ENCODE measurements at places on chromosomes 2 and 18.

GRCh38 chr18:57527556-57528229, 58.8 kb downstream of the FECH start:
- no peak for DNase-seq

GRCh38 chr2:10414591-10414990, 33.5 kb downstream of the ODC1 start:
- no peak for DNase-seq

- DNase-seq = no peak
These were observed 124.3 kb upstream of the SLC39A10 start for GRCh38 chr2:195532628-195533271.

- DNase-seq = no peak
These were observed 50.4 kb upstream of the CTIF start for GRCh38 chr18:48488388-48488850.

DNA sequence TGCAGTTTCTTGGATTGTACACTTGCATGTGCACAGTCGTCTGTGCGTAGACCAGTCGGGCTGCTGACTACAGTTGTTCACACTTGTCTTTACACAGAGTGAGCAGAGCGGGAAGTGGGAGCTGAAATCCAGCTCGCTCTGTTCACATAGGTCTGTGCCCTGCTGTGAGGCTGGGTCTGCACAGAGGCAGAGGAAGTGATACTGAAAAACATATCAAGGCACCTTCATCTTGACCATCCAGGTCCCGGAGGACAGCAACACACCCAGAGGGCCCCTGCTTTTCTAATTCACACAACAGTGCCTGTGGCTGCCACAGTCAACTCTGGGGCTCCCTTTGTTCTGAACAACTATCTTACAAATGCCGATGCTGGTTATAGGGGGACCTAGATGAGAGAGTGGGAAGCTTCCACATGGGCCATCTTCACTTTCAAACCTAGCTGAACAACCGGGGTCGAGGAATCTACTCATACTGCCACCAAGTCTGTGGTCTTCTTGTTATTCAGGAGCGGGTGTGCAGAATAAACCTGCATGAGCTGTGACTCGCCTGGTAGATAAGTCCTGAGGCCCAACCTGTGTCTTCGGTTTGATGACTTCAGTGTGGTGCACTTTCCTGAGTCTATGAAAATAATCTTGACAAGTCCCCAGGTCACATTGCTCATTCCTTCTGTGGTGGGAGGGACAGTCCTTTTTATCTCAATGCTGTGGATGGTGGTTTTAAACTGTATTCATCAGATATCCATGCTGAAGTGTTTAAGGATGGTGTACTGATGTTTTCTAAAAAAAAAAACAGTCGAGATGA, 3.5 kb upstream of the ADNP2 start:
- no peak for DNase-seq

DNA sequence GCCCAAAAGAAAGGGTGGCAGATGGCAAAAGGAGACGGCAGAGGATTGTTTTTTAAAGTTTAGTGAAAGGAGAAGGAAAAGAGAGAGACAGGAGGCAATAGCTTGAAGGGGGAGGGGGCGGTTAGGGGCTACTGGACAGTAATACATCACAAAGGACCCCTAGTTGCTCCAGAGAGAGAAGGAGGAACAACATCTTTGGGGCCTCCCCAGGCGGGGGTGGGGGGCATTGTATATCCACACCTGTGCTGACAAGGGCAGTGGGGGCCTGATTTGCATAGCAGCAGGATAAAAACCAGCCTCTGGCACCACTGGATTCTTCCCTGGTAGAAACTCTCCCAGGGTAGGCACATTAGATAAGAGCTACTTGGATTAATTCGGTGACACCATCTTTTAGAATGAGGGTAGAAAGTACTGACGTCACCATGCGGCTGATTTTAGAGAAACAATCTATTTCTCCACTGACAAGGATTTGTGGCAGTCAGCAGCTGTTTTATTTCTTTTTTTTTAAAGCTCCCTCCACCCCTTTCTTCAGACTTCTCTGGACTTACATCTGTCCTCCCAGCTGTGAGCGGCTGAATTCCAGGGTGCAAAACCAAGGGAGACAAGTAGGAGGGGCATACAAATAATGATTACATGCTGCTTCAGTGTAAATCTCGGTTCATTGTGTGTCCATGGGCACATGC, 199.8 kb upstream of the NRP2 start:
- no peak for DNase-seq

GRCh38 chr18:23969664-23970063, 44.9 kb upstream of the TTC39C start:
- no peak for DNase-seq

DNA sequence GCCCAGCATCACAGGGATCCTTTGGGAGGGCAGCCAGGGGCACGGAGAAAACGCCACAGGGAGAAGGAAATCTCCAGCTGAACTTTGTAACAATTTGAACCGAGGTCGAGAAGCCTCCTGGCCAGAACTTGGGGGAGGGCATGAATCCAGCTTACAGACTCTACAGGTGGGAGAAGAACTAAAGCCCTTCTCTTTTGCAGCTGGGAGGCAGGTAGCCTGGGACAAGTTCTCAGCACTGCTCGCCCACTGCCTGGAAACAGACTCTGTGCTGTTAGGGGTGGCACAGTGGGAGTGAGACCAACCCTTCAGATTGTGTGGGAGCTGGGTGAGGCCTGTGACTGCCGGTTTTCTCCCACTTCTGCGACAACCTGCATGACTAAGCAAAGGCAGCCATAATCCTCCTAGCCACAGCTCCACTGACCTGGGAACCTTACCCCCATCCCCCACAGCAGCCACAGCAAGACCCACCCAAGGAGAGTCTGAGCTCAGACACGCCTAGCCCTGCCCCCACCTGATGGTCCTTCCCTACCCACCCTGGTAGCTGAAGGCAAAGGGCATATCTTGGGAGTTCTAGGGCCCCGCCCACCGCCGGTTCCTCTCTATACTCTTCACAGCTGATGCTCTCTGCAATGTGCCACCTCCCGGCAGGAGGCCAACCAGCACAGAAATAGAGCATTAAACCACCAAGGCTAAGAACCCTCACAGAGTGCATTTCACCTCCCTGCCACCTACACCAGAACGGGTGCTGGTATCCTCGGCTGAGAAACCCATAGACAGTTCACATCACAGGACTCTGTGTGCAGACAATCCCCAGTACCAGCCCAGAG, 136.0 kb upstream of the SIX2 start:
- no peak for DNase-seq

- no peak for DNase-seq
These were observed 31.8 kb downstream of the STRADB start for GRCh38 chr2:201483342-201483741.

DNA sequence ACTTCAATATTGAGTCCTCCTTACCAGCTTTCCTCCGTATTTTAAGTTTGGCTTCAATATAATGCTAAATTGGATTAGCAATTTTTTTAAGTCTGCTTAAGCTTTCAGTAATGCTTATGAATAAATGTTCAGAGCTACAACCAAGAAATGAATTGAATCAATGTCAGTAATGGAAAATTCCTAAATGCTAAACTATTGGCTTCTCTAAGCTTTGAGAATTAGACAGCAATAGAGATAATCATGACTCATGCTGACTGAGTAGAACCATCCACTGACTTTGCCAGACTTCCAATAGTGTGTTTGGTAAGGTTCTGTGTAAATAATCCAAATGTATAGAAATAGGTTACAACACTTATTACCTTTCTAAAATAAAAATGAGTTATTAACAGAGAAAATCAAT, 8.9 kb upstream of the PDE1A start:
- no peak for DNase-seq

DNA sequence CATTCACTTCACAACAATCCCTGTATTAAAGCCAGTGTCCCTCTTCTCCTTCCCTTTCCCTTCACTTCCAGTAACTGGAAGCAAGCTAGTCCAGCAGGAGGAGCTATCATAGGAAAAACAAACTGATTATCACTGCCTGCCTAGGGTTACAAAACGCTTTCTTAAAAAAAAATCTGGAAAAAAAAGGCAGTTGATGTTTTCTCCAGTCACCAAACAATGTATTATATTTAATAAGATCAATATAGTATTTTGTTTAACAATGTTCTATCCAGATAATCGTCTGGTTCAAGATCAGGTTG, 78.8 kb upstream of the ITGB6 start:
- DNase-seq = no peak

GRCh38 chr2:75379476-75380210, 180.3 kb upstream of the TACR1 start:
- no peak for DNase-seq

DNA sequence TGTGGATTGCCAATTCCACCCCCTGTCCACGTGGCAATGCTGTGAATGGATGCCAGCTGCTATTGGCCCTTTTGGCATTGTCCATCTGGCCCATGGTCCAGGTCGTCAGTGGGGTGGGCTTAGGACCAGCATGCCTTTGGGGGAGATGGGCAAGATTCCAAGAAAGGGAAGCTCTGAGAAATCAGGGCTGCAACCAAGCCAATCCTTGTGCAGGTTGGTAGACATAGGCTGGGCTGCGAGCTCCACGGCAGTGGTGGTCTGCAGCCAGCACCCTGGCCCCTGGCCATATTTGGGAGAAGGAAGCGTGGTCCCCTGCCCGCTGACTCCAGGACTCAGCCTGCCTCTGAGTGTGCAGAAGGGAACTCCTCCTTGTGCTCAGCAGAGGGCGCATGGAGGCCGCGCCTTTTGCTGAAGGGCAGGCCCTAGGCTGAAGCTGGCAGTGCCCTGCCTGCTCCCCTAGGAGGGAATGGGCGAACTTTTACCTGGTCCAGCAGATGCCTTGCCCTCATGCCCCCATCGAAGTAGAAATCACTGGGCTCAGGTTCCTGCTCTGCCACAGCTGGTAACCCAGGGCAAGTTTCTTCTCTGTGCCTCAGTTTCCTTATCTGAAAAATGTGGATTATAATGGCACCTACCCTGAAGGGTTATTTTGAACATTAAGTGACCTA, 5.4 kb downstream of the SPR start:
- no peak for DNase-seq

GRCh38 chr2:163693484-163693883, 42.3 kb downstream of the FIGN start:
- DNase-seq = no peak

DNA sequence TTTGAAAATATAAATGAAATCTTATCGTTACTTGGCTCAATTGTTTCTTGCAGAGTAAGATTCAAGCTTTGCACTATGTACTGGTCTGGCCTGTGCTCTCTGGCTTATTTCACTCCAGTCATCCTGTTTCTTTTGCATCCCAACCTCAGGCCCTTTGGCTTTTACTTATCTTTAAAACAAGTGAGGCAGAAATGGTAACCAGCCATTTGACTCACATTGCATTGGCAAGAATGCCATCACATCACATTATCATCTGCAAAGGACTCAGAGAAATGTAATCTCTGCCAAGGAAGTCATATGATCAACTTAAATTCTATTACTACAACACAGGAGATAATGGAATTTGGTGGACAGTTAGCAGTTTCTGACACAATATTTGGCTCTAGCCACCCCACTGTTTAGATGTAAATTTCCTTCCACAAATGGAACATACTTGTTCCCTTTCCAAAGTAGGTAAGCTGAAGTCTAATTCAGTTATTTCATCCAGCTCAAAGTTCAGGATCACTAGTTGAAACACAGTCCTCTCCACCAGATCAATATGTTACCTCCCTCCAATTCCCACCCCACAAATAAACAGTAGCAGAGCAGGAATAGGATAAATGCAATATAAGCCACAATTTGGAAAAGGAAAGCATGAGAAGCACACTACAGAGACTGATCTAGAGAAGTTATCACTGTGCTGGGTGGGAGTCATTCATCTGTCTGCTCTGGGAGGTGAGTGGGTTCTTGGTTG, 65.0 kb upstream of the DSC1 start:
- no peak for DNase-seq

DNA sequence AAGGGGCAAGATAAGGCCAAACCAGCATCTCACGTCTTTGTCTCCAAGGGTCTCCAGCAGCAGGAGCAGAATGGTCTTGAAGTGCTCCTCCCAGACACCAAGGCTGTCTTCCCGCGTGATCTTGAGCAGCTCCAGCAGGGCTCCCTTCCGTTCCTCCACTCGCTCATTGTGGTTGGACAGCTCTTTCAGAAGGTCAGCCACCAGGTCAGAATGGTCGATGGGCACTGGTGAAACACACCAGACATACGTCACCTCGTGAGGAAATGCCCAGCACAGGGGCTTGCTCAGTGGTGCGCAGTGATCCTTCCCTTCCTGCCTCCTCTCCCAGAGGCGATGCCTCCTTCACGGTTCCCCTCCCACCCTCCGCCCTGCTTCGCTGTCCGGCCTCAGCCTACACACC, 80.1 kb upstream of the TFCP2L1 start:
- DNase-seq = no peak

GRCh38 chr2:134217924-134218323, 35.9 kb upstream of the MGAT5 start:
- no peak for DNase-seq

GRCh38 chr2:226050822-226051221, 651.3 kb downstream of the NYAP2 start:
- DNase-seq = no peak

- no peak for DNase-seq
These were observed 45.2 kb downstream of the SLC30A6 start for GRCh38 chr2:32210767-32211408.

All from cortex of kidney (tissue), 1 donor.